Hypothalamus (tissue), 51 donors: ENCODE measurements at places on chromosomes 12 and 14.
A peak's percentile ranks its signal among the peaks of the same experiment; 100 is the strongest.

DNA sequence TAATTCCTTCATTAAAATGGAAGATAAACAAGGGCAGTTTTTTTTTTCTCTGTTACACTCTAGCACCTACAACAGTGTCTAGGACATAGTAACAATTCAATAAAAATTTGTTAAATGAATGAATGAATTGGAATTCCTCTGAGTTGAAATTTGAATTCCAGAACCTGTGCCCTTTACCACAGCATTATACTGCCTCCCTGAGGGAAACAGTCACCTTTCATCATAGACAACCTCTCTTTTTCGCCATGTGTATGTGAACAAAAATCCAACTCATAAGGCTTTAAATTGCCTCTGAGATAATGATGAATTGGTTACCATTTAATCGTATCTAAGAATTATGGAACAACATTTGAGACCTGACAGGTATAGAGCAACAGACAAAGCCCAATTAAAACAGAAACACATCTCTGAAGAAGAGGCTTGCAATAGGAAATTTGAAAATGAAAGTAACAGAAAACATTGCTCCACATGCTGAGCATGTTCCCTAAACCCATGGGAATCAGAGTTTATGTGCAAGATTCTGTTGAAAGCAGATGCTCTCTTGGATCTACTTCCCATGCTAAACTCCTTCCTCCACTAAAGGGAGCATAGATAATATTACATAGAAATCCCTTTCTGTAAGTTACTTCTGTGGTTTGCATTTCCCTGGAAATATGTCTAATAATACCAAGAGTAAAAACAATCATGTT lies 657.8 kb downstream of the GALC start:
- no peak for DNase-seq

DNA sequence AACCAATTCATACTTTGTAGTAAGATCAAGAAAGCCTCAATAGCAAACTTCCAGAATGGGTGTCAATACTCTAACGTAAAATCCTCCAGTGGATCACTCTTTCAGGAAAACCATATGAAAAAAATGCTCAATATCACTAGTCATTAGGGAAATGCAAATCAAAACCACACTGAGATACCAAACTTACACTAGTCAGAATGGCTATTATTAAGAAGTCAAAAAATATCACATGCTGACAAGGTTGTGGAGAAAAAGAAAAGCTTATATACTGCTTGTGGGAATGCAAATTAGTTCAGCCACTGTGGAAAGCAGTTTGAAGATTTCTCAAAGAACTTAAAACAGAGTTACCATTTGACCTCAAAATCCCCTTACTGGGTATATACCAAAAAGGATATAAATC lies 49.5 kb upstream of the ATXN7L3B start:
- no peak for DNase-seq

GRCh38 chr14:49861699-49862088 lies 9.1 kb upstream of the NEMF start:
- peak; percentile 31 for DNase-seq

DNA sequence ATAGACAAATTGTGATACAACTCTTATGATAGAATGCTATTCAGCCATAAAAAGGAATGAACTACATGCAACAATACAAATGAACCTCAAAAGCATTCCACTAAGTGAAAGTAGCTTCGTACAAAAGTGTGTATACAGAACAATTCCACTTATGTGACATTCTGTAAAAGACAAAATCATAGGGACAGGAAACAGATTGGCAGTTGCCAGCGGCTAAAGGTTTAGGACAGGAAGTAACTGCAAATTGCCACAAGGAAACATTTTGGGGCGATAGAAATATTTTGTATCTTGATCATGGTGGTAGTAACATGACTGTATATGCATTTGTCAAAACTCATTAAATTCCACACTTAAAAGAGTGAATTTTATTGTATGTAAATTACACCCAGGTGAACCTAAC lies 113.4 kb downstream of the CAPZA3 start:
- no peak for DNase-seq

GRCh38 chr12:7193674-7194073 lies 4.2 kb downstream of the PEX5 start:
- DNase-seq, result no peak

DNA sequence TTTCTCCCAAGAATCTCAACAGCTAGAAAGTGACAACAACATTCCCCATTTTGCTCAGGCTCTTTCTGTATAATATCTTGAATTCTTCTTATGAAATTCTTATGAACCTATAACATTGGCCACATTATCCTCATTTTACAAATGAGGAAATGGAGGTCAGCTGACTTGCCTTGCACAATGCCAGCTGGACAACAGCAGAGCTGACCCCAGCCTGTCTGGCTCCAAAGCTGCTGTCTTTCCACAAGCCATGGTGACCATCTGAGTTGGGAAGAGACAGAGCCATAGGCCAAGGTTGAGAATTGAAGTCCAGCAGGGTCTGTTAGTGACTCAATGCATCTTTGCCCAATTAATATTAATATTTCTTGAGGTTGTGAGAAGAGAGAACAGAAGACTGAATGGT lies 87.3 kb downstream of the KSR2 start:
- no peak for DNase-seq

- no peak for DNase-seq
Measured at GRCh38 chr14:22772725-22773124, 6.2 kb downstream of the OXA1L start.

- DNase-seq, result no peak
Measured at GRCh38 chr12:25377469-25378177, 126.9 kb upstream of the KRAS start.

- no peak for DNase-seq
Measured at GRCh38 chr12:42485823-42486222, 103.7 kb downstream of the PRICKLE1 start.

DNA sequence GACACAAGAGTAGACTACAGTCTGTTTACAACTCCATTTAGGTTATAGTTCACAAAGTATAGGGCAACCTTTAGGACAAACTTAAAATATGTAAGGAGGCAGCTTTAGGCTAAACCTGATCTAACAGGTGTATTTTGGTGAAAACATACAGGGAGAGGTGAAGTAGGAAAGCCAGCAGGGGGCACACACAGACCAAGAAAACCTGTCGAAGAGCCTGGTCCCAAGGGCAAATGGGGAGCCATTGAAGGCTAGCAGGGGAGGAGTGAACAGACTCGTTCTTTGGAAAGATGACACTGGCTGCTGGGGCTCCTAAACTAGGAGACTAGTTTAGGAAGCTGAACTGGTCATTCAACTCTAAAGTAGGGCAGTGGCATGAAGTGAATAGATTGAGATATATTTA lies 138.8 kb upstream of the WSCD2 start:
- DNase-seq, result no peak

DNA sequence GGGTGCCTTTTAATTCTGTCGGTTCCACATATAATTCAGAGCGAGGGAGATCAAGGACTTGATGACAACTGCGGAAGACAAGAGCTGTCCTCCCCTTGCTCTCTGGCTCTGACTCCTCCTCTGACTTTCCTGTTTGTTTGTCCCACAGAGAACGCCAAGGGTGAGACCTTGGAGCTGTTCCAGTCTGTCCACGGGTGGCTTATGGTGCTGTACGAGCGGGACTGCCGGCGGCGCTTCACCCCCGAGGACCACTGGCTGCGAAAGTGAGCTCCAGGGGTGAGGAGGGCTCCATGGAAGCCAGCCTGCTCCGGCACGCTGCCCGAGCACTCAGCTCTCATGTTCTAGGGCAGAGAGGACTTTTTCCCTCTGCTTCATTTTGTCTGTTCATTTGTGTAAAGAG lies 32.8 kb downstream of the UBE3B start:
- no peak for DNase-seq

GRCh38 chr14:23381871-23382270 lies 5.0 kb downstream of the CMTM5 start:
- DNase-seq, result no peak

DNA sequence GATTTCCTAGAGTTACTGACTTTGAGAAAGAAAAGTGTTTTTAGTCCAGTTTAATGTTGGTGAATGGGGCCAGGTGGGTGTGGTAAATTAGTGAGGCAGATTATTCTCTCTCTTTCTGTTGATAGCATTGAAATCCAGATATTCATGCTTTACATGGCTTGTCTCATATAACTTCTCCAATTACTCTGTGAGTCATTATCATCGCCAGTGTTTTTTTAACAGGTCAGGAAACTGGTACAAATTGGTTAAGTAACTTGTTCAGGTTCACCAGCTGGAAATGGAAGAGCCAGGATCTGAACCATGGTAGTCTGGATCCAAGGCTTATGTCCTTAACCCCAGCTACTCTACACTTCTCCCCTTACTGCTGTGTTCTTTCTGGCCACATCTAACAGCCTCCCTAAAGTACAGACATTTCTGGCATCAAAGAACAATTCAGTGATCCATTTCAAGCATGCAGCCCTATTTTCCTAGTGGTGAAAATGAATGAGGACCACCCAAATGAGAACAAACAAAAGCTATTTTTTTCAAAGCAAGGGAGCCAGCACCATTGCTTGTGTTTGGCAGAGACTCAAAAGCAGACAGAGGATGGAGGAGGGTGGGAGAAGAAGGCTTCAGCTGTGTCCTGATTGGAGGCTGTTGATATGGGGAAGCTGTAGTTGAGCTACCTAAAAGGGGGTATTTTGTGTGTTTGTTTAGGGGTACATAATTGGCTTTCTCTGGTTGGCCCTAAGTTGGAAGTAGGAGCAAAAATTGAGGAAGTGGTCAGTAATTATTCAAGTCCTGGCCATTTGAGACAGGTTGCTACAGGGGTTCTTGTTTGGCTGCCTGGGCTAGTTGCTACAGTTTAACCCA lies 1.7 kb downstream of the IRAK3 start:
- DNase-seq, result no peak

GRCh38 chr12:44875417-44875953 lies 630 bp downstream of the NELL2 start:
- peak; percentile 7 for DNase-seq
